Epithelial cell of proximal tubule (primary cell): ENCODE measurements at places on chromosomes 6 and 20. TPM values are rescaled to one million over a fixed set of nuclear protein-coding genes. Genes with fewer than 3 reads are reported as not detected.

GRCh38 chr20:48826069-48826468 lies 1.7 kb downstream of the PREX1 start:
- DNase-seq, result no peak

DNA sequence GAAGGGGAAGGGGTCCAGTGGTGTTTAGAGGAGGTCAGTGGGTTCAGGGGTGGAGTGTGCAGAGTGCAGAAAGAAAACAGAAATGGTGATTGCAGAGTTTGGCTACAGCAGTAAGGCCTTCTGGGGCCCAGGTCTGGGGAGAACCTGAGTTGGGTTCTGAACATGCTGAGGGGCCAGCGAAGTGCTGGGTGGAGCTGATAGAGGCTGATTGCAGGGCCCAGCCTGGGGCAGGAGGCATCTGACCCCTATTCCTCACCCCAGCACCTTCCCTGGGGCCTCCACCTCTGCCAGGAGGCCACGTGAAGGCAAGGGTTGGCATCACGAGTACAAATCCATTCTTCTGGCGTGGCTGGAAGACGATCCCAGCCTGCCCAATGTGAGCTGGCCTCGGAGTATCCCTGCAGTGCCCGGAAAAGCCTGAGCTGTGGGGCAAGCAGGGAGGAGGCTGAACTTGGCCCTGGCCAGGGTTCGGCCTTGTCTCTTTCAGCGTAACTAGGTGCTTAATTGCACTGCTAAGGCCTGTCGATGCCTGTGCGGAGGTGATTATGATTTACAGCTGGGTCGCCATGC lies 35.3 kb downstream of the VSTM2L start:
- DNase-seq, result no peak

- DNase-seq, result no peak
Measured at GRCh38 chr6:114389111-114389510, 46.3 kb upstream of the HS3ST5 start.

DNA sequence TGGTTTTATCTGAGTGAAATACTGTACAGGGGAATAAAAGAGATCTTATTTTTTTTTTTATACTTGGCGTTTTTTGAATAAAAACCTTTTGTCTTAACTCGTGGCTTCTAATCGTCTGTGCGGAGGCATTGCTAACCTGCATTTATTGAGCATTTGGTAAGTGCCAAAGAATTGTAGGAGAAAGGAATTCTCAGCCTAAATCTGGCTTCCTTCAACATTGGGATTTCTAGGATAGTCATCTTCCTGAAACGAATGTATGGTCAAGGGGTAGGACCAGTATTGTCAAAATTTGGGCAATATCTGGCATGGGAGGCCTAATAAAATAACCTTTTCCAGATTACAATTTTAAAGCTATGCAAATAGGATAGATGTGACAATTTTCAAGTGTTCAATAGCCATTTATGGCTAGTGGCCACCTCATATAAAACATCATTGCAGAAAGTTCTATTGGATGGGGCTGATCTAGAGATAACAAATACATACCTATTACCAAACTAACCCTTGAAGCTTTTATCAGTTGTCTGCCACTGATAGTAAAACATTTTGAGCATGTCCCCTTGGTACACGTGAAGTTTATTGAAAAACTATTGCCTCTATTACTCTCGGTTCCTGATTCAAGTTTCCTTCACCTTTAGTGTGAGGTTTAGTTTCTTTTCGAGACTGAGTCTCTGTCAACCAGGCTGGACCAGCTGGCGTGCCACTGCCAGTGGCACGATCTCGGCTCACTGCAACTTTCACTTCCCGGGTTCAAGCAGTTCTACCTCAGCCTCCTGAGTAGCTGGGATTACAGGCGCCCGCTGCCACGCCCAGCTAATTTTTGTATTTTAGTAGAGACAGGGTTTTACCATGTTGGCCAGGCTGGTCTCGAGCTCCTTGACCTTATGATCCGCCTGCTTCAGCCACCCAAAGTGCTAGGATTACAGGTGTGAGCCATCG lies 5.6 kb downstream of the PIM1 start:
- DNase-seq, result no peak

- DNase-seq, result no peak
Measured at GRCh38 chr6:12602951-12603672, 113.5 kb upstream of the PHACTR1 start.

DNA sequence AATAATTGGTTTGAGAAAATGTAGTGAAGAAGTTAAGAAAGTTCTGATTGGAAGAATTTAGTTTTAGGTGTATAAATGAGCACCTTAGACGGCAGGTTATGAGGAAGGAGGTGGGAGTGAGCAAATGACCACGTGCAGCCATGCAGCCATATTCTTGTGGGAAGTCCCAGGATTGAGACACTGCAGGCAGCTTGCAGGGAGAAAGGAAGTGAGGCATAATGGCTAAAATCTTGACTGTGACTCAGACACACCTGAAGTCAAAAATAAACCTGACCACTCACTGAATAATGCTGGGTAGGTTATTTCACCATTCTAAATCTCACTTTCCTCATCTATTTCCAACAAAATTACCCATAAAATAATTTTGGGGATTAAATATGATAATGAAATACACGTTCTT lies 16.6 kb downstream of the DSE start:
- peak; percentile 89 for DNase-seq

DNA sequence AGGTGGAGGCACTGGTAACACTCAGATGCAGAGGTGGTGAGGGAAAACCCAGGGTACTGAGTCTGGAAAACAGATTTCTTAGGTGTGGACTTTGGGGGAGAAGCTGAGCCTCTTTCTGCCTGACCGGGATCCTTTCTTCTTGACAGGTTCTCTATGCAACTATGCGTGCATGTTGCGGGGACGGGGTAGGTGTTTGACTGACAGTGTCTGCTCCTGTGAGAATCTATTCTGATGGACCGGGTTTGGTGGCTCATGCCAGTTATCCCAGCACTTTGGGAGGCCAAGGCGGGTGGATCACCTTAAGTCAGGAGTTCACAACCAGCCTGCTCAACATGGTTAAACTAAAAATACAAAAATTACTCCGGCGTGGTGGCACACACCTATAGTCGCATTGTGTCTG lies 27.9 kb upstream of the ID1 start:
- no peak for DNase-seq

DNA sequence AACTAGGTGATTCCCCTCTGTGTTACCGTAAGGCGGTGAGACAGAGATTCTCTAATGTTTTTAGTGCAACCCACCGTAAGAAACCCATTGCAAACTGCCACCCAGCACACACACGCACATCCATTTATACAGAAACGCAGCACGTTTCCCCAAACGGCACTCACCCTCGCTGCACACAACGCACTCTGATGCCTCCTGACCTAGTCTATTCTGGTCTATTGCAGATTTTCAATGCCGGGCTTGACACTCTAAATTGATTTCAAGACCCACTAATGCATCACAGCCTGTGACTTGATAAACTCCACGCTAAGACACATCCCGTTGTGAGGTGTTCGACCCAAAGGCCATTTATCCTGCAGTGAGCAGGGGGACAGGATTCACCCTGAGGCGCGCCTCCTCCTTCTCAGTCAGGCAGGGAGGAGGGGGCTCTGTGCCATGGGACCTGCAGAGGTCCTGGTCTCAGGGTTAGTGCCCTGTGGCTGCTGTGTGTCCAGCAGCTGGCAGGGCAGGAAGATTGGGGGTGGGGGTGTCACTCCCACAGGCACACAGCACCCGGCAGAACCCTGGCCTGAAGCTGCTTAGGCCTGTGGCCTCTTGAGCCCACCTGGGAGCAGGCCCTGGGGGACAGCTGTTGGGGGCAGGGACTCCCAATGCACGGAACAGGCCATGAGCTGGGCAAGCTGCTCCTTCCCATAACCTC lies 335.6 kb downstream of the PREX1 start:
- no peak for DNase-seq

- peak; percentile 98 for DNase-seq
Measured at GRCh38 chr20:41329435-41330342, 10.9 kb upstream of the LPIN3 start.

- DNase-seq, result no peak
Measured at GRCh38 chr6:36539814-36540568, 7.3 kb downstream of the STK38 start.

GRCh38 chr6:165060720-165061119 lies 248.7 kb downstream of the C6orf118 start:
- no peak for DNase-seq

DNA sequence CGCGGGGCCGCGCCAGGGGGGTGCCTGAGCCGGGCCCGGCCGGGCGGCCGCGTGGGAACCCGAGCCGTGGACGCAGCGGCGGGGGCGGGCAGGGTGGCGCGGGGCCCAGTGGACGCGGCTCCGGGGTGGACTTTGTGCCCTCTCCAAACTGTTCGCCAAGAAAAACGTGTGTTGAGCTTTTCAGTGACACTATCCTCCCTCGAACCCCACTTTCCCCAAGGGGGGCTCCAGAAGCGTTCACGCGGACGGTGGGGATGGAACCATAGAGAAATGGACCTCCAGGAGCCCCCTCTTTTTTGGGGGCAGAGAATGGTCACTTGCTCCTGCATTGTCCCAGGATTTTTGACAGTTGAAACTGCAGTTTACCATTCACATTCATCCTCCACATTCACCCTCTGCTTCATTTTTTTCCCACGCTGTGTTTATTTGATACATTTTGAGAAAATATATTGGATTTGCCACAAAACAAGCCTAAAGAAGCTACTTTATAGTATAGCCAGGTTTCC lies 2.9 kb upstream of the HIVEP1 start:
- no peak for DNase-seq

GRCh38 chr6:91976797-91977196 lies 1389.9 kb upstream of the MAP3K7 start:
- no peak for DNase-seq

DNA sequence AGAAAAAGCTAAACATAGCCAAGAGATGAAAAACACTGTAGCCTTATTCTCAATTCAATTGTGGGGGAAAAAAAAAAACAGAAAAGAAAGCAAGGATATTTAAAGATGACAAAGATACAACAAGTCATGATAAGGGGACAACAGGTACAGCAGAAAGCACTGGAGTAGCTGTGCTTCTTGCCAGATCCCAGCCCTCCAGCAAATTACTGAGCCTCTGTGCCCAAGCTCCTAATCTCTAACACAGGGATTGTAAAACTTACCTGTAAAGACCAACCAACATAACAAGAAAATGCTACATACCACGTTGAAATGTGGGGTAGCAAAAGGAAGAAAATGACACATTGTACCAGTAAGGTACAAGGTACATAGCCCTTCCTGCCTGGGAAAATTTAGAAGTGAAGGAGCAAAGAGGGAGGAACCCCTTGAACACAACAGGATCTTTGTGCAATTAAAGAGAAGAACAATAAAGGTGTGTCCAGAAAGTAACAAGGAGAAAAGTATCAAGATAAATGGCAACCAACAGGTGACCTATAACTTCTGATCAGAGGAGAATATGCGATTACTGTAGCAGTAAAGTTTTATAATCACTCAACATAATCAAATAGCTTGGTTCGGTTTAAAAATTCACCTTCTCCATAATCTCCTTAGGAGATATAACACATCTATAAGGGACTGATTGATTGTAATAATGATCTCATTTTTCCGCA lies 30.6 kb downstream of the PREP start:
- DNase-seq, result no peak

- DNase-seq, result no peak
Measured at GRCh38 chr6:117078624-117079023, 186.7 kb upstream of the VGLL2 start.

- DNase-seq, result no peak
Measured at GRCh38 chr20:59016795-59017492, 2.3 kb upstream of the TUBB1 start.

DNA sequence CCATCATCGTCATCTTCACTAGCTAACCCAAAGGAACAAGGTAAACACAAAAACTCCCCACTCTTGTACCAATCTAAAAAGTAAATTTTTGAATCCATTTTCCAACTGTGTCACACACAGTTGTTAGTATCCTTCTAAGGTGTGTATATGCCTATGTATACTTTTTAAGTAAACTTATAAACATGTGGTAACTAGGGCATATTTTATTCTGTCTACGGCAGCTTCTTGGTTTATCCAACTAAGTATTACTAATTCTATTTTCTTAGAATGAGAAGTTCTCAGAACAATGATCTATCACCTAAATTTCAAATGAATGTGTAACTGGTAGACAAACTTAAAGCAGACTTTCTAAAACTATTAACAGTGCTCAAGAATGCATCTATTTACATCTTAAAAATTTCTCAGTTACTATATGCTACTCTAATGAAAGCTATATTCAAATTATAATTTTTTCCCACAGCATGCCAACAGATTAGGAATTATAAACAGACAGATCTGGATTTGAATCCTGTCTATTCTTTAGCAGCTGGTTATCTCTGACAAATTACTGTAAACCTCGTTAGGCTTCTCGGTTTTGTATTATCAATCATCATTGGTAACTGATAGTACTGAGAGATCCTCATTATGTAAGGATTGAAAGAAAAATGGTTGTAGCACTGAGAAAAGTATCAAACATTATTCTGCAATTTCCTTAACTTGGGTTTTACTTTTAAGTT lies 1.8 kb upstream of the PLN start:
- no peak for DNase-seq

DNA sequence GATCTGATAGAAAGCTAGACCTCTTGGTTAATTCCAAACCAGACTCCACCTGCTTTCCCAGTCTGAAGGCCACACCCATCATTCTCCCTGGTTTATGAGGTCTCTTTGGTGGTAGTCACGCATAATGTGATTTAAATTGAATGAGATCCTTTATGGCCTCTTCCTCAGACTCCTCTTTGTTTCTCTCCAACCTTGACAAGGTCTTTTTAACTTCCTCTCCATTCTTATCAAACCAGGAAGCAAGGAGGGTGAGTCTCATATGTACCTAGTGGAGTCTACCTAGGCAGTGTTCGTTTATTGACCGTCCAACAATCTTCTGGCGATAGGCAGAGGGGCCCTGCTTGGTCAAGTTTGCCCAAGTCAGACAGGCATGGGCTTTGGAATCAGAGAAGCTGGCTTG lies 184.2 kb upstream of the LAMP5 start:
- DNase-seq, result no peak

- no peak for DNase-seq
Measured at GRCh38 chr6:86832686-86833085, 104.6 kb upstream of the HTR1E start.

Gene NKAIN2
- total RNA-seq, result under 0.01 TPM in 1 of 2 replicates, not detected in the other

Gene SIRPB2
- 0.29 TPM in 1 of 2 replicates, not detected in the other for total RNA-seq

Gene BNIP5
- under 0.01 TPM in 1 of 2 replicates, not detected in the other for total RNA-seq

Gene PGC
- not detected in 2 replicates for total RNA-seq

Gene CALHM5
- 0.07 and 0.12 TPM in 2 replicates for total RNA-seq

Gene TRERF1
- 2.2 and 3.5 TPM in 2 replicates for total RNA-seq

Gene SLC13A3
- 1.2 and 1.6 TPM in 2 replicates for total RNA-seq

Gene PACSIN1
- total RNA-seq, result 0.07 and 1.9 TPM in 2 replicates
